Activated gamma-delta T cell (primary cell): ENCODE measurements at places on chromosomes 13 and 19.

GRCh38 chr13:21871919-21872318, 201.0 kb downstream of the FGF9 start:
- no peak for DNase-seq

DNA sequence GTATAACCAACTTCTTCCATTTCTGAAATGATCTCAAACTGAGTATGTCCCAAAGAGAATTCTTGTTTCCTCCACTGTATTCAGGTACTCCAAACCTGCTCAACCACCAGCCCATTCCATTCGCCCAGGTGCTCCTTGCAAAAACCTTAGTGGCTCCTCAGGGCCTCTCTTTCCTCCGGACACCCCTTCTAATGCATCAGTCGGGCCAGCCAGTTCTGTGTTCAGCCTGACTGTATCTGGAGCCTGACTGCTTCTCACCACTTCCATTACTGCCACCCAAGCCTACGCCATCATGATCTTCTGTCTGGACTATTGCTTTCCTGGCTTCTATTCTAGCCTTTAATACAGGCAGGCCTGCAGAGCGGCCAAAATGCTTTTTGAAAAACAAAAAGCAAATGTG, 1.5 kb downstream of the PHF11 start:
- DNase-seq: no peak

- DNase-seq: no peak
Observed at GRCh38 chr19:43690890-43691289, 20.9 kb upstream of the PLAUR start.

GRCh38 chr13:74573654-74574053, 439.4 kb upstream of the KLF12 start:
- DNase-seq: no peak

GRCh38 chr13:59000770-59001169, 1163.0 kb downstream of the DIAPH3 start:
- no peak for DNase-seq

GRCh38 chr13:59413126-59413525, 750.6 kb downstream of the DIAPH3 start:
- DNase-seq: no peak

- no peak for DNase-seq
Observed at GRCh38 chr19:39296055-39296645, at the start of gene IFNL1. Gene IFNL1, plus strand, starts transcription at chr19:39296407. Its CDS starts 15 bp downstream, at chr19:39296422.

- no peak for DNase-seq
Observed at GRCh38 chr13:99293178-99293577, 14.0 kb downstream of the GPR183 start.

GRCh38 chr19:29771708-29772414, 39.9 kb upstream of the CCNE1 start:
- DNase-seq: no peak

GRCh38 chr13:30830638-30830965, 75.5 kb upstream of the MEDAG start:
- no peak for DNase-seq

GRCh38 chr13:113582841-113583631, 1.5 kb upstream of the TFDP1 start:
- DNase-seq: no peak

- no peak for DNase-seq
Observed at GRCh38 chr19:56639217-56639616, 3.7 kb upstream of the SMIM17 start.

DNA sequence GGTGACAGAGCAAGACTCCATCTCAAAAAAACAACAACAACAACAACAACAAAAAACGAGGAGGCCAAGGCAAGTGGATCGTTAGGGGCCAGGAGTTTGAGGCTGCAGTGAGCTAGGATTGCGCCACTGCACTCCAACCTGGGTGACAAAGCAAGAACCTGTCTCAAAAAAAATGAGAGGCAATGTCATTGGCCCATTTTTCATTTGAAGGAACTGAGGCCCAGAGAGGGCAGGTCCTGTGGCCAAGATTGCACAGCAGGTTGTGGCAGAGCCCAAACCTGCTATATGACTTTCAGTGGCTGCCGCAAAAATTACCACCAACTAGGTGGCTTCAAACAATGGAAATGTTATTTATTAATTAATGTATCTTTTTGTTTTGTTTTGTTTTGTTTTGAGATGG, 5.5 kb downstream of the PIK3R2 start:
- no peak for DNase-seq

DNA sequence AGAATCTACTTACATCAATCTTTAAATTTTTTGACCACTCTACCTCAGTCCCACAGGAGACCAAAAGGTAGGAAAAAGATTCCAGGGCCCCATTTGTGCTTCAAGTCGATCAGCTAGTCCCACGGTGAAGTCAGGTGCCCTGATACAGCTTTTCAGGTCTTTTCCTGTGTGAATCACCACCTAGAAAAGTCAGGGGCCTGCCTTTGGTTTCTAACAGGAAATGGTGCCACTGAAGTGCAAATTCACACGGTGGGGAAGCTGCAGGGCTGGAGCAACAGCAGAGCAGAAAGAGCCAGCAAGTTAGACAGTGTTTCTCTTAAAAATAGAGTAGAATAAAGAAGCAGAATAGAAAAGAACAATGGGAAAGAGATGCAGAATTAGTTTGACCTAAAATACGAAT, 107.5 kb downstream of the KLF12 start:
- no peak for DNase-seq

GRCh38 chr13:101649488-101650126, 197.1 kb downstream of the ITGBL1 start:
- DNase-seq: no peak

DNA sequence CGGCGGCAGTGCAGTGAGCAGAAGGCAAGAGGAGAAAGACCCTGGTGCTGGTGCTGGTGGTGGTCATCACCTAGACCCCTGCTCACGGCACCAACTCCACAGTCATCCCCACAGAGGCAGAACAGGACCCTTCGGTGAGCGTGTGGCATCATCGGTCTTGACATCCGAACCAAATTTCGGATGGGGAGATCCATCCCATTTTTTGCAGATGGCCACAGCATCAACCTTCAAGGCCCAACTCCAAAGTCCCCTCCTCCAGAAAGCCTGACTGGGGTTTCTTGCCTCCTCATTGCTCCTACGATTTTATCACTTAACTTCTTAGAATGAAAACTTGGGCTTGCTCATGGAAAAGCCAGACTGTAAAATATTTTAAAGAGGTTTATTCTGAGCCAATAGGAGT, 8.7 kb upstream of the KLK12 start:
- no peak for DNase-seq

GRCh38 chr19:17751103-17751911, at the start of gene FCHO1:
Gene FCHO1, plus strand, starts transcription at chr19:17751477. Its CDS starts 3,688 bp downstream, at chr19:17755165.
- DNase-seq: peak; percentile 66
